Stimulated activated CD4-positive, alpha-beta T cell treated with anti-CD3 and anti-CD28 coated beads, TNF-alpha, amount 100 ng/mL, for 1 hour (primary cell): ENCODE measurements at places on chromosomes 13 and 19.

DNA sequence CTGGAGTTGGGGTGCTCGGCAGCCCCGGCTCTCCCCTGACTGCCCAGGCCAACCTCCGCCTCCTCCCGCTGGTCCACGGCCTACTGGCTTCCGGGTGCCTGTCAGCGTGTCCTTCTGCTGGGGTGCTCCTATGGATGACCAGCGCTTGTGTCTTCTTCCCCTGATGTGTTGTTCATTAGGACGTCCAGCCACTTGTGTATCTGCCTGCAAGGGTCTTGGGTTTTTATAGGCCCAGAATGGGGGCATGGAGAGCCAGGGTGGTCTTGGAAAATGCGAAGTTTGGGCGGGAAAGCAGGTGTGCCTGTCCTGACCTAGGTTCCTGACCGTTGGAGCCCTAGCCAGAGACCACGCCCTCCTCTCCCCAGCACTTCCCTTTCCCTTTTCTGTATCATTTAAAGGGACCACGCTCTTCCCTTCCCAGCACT lies 139.8 kb downstream of the SLITRK5 start:
- DNase-seq = no peak

GRCh38 chr19:2917275-2918184 lies 16.8 kb downstream of the ZNF57 start:
- DNase-seq = no peak

DNA sequence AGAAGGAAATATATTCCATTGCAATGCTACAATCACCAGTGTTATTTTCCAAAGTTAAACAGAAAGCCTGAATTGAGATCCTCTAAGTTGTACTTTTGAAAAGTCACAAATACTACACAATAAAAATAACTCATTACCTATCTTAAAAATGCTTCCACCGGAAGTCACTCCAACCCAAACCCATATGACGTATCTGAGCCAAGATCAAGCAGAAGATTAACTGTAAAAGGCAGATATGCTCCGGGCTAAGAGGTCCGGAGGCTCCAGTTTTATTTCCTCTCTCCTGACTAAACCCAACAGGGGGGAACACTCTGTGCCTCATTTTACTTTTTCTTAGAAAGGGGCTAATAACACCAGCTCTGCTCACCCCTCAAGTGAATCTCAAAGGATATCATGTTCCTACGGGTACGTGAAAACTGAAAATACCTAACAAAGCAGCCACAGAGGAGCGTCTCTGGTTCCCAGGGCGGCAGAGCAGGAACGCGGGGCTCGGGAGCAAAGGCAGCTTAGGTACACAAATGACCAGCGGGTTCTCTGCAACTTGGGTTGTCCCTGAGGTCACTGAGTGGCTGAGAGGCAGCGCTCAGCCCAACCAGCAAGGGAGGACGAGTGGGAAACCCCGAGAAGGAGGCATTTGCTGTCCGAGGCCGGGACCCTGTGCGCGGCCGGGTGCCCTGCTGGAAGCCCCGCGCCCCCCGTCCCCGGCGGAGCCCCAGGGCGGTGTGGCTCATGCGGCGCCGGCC lies 750 bp downstream of the RAB20 start:
- no peak for DNase-seq

DNA sequence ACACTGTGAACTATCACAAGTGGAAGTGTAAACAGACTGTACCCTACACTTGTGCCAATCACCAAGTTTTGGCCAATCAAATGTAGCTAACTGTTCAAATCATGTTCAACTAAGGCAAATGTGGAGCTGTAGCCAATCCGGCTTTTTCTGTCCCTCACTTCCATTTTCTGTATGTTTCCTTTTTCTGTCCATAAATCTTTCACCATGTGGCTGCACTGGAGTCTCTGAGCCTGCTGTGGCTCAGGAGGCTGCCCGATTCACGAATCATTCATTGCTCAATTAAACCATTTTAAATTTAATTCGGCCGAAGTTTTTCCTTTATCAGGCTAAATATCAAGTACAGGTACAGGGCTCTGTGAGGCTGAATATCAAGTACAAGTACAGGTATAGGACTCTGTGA lies 216.5 kb downstream of the RFC3 start:
- no peak for DNase-seq

DNA sequence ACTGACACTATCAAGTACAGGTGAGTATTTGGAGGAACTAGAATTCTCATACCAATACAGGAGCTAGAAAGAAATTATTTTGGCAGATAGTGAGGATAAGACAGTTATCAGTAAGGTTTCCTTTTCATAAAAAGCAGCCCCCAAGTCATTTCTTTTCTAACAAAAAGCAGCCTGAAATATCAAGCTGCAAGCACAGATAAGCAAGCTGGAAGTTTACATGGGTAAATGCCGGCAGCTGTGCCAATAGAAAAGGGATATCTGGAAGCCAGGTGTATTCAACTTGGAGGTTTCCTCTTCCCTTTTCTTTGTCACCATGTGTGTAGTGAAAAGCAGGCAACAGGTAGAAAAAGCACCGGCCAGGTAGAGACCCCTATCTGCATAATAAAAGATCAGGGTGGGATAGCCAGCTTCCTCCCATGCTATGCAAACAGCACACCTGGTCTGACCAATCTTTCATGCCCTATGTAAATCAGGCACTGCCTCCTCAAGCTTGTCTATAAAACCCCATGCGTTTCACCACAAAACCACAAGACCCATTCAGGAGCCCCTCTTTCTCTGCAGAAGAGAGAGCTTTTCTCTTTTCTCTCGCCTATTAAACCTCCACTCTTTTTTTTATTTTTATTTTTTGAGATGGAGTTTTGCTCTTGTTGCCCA lies 22.9 kb downstream of the CYP4F2 start:
- no peak for DNase-seq

- no peak for DNase-seq
These were observed 1505.1 kb upstream of the SLC10A2 start for GRCh38 chr13:104571161-104571892.

DNA sequence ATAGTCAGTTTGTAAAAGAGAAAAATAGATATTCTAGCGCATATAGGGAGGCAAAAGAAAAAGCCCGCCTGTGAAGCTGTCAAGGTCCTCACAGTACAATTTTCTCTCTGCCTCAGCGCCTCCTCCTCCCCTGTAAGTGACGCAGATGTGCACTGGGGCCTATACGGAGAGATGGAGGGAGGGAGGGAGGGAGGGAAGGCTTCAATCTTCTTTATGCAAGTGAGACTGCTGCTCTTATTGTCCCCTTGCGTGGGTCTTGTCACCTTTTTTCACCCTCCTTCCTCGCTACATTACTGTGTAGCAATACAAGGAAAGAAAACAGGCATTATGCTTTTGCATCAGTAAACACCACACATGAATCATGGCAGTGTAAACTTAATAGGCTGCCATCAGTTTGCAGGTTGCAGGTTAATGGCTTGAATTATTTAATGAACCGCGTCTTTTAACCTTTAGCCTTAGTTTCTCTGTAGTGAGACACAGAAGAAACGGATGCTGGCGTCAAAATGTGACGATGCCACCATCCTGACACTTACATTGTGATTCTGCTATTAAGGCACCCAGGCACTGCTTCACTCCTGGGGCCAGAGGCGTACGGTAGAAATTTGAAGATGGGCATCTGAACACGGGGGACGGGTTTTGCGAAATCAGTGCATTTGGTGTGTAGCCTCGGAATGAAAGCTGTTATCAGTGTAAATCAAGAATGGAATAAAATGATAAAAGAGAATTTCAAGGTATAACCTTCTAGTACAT lies at the start of gene KLHL1:
TSS of gene KLHL1 (minus strand) at position 97 of the 750 bp plus-strand sequence. CDS start 753 bp downstream, outside the sequence.
- DNase-seq = no peak

GRCh38 chr19:44260695-44261446 lies 1.2 kb downstream of the ZNF233 start:
- no peak for DNase-seq

GRCh38 chr19:29785955-29786589 lies 25.7 kb upstream of the CCNE1 start:
- no peak for DNase-seq

DNA sequence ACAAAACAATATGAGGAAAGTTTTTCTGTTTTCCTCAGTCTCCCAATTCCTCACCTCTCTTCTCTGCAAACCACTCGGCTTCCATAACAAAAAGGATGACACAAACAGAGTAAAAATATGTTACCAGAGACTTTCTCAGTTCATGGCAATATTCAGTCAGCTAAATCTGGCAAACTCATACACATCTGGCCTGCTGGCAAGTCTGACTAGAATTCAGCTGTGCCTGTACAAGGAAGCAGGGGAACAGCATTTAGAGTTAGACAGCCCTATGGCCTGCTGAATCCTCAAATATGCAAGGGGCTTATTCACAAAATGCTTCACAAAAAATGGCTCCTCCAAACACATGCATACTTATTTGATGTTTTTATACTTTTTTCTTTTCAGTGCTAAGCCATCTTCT lies 227.8 kb downstream of the ENOX1 start:
- DNase-seq = no peak

GRCh38 chr13:50425772-50426171 lies 410.5 kb downstream of the KCNRG start:
- no peak for DNase-seq

DNA sequence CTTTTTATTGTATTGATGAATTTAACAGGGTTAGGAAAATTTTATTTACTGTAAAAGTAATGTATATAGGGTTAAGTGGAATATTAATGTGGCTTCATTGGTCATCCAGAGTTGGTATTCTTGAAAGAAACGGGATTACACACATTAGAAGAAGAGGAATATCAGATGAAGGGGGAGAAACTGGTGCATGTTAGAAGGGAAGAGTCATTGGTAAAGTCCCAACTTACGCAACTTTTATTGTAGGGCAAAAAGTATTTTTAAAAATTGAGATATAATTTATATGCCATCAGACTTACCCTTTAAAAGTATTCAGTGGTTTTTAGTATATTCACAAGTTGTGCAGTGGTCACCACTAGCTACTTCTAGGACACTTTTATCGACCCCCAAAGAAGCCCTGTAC lies 47.3 kb downstream of the DNAJC3 start:
- DNase-seq = no peak

GRCh38 chr19:56905631-56906150 lies 65.2 kb upstream of the PEG3 start:
- no peak for DNase-seq
